ENCODE measurements at places on chromosomes 5 and 9.
A peak's percentile ranks its signal among the peaks of the same experiment; 100 is the strongest.

DNA sequence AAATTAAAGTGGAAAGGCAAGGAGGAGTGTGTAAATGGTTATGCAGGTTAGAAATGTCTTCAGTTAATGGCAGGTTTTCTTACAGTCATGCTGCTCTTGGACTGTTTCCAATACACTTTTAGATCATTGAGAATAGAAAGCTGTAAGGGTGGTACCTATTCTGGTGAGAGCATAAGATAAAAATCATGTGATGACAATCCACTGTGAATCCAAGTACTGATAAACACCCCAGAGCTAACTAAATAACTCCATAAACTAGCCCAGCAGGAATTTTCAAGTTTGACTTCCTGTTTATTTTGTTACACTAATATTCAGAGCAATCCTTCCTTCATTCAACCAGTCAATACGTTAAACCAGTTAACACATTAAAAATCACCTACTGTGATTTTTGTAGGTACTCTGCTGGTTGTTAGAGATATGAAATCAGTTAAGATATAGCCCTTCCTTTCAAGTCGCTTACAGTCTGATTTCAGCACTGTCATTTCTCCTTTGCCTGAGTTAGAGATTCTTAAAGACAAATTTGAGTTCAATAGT, 22.6 kb downstream of the VCAN start:
- DNase-seq: no peak

DNA sequence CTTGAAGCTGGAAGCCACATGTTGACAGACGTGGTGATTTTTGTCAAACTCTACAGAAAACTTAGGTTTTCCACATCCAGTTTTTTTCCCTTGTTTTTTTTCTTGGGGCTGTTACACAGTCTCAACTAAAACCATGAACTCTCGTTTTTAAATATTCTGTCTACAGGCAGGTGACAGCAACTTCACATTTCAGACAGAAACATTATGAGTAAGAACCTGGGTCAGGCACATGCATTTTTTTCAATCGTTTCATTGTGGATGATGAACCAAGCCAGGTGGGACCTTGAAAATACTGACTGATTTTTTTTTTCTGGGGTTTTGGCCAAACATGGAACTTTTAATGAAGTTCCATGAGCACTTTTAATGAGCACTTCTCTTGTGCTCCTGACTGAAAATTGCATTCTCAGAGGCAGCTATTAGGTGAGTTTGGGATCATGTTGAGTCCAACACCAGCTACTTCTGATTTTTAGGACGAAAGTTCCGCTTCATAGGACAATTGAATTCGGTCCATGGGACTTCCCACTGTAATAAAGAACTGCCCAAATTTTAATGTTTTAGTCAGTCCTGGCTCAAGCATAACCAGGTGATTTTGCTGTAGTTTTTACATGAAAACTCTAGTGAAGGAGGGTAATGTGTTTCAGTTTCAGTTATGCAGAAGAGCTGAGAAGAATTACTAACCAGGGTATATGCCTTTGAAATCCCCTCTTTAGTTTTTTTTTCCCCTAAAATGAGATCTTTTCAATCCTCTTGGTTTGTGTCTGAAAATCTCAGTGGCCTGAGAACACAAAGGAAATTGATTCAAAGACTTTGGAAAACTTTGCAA, 93.2 kb upstream of the ADAMTS16 start:
- DNase-seq: no peak

- no peak for DNase-seq
Observed at GRCh38 chr9:91159664-91160121, 202.0 kb downstream of the AUH start.

DNA sequence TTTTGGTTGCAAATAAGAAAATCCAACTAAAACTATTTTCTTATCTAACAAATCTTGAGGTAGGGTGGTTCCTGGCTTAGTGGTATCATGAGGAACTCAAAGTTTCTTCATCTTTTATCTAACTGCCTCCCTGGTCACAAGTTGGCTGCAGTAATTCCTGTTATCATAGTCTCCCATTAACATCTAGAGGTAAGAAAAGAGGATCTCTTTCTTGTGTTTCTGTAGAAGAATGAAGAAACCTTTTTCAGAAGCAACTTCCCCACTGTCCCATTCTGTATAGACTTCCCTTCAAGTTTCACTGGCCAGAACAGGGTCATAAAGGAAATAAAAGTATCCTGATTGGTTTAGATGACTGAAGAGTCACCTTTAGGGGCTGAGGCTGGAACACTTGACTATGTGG, 81.8 kb upstream of the ELL2 start:
- DNase-seq: no peak

GRCh38 chr5:139569270-139569955, 8.3 kb downstream of the UBE2D2 start:
- DNase-seq: no peak

DNA sequence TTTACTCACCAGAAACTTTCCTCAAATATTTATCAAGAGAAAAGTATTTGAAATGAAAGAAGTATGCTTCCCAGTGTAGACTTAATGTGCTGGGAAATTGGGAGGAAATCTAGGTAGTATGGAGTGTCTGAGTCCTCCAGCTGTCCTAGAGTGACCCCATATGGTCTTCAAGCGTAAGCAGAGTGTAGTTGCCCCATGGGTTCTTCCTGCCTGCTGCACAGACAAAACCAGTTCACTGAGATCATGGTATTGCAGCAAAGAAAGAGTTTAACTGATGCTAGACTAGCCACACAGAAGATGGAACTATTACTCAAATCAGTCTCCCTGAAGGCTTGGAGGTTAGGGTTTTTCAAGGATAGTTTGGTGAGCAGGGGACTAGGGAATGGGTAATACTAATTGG, 114.9 kb upstream of the PRLR start:
- DNase-seq: no peak

- DNase-seq: no peak
Observed at GRCh38 chr9:20320921-20321320, 301.4 kb downstream of the MLLT3 start.

- peak; percentile 14 for DNase-seq
Observed at GRCh38 chr9:96071076-96071814, 195.8 kb downstream of the ERCC6L2 start.

- DNase-seq: no peak
Observed at GRCh38 chr5:170596482-170597044, 92.7 kb downstream of the KCNIP1 start.
